OCI-LY7 (cell line): ENCODE measurements at places on chromosomes 12 and 14.

DNA sequence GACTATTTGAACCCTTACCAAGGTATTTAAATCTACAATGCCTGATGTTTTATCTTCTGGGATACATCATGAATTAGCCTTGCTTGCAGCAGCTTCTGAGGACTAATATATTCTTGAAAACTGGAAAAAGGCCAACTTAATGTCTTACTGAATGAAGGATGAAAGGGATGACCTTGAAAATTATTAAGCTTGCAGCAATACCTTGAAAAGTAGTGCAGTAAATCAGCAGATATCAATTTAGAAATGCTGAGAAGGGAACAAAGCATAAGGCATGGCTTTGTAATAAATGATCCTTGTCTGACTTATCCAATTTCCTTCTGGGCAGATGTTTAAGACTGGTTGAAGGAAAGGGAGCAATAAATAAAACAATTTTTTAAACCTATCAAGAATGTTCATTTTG, 37.3 kb upstream of the FERMT2 start:
- no peak for DNase-seq

DNA sequence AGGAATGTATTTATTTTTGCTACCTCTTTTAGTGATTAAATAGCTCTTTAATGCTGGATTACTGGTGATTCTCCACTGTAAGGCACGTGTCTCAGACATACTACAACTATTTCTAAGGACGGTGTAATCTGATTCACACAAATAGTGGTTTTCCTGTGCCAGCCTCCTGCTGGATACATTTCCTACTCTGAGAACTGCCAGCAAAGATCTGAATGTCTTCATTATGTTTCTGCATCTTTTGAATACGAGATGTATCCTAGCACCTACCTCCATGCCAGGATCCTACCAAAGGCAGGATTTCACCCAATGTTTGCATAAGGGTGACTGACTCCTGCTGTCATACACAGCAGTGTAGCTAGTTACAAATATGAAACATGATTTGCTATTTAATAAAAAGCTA, 120.6 kb downstream of the PRICKLE1 start:
- DNase-seq = peak; percentile 22

GRCh38 chr12:116024769-116025168, 252.7 kb downstream of the MED13L start:
- no peak for DNase-seq

DNA sequence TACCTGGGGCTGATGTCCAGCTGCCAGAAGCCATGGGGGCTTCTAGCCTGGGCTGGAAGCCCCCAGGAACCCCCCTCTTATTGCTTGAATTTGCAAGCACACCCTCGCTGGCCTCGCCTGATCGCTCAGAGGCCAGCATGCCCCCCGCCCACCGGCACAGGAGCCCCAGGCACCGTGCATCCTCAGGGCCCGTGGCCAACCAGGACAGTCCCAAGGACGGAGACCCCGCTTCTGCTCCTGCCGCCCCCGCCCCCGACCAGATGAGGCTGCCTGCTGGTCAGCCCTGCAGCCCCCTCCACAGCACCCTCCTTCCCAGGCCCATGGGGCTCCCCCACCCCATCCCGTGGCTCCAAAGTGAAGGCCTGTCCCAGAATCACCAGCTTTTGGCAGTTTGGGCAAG, 21.2 kb downstream of the RAB35 start:
- no peak for DNase-seq

DNA sequence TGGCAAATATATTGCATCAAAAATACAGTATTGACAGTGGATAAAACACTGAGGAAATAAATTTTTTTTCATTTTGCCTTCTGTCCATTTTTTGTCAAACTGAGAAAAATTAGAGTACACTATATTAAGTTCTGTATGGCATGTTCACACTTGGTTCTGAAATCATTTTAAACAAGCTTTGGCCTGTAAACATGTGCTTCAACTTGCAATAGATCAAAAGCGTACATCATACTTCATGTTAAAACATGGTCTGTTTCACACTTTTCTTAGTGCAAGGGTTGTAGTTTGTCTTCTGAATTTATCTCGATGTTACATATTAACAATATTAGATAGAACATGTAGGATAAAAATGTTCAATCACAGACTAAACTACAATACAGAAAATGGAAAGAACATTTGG, 208.0 kb downstream of the PCNX1 start:
- no peak for DNase-seq

GRCh38 chr14:56199095-56199981, 81.1 kb downstream of the PELI2 start:
- DNase-seq = no peak

- DNase-seq = no peak
Observed at GRCh38 chr14:20601522-20601921, 10.3 kb upstream of the RNASE12 start.

DNA sequence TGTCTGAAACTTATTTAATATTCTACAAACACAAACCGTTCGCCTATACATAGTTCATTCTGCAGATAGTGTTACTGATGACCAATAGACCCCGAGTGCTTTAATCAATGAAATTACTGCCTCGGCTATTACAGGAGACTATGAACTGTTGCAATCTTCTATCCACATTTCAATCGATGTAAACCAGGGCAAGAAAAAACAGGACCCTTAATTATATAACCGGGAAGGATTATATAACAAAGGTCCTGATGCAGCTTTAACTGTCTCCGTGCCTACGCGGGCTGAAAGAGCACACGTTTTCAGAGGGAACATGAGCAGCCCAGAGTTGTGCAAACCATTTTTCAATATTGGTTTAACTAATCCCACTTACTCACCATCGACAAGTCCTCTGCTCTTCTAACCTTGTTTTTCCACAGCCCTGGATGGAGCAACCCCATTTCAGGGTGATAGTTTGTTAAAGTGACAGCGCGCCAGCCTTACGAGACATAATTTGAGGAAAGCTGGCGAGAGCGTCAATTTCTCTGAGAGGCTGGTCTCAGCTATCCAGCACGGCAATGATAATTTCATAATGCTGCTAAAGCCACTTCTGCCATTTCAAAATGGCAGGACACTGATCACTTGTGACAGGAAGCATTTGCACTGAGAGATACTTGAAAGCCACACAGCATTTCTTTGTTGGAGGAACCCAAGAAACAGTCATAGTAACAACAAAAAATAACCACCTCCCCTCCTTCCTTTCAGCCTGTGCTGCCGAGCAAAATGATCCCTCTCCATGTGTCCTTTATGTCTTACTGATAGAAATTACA, 184.6 kb downstream of the FOXN3 start:
- DNase-seq = no peak

DNA sequence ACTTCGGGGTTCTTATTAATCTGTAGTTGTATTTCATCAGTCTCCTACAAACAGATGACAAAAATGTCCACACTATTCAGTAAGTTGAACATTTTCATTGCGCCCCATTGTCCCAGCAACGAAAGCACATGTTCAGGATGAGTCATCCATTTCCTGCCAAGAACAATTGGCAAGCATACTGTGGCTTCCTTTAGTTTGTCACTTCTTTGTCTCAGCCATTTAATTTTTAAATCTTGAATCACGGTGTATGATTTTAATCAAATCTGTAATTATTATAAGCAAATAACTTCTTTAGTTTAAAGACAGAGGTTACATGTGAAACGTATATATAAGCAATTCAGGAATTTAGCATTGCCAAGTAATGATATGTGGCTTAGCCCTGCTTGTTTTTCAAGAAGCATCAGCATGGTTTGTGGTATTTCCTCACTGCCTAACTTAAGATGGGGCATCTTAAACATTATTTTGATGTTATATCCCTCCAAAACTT, 211.3 kb upstream of the KRR1 start:
- peak; percentile 21 for DNase-seq

DNA sequence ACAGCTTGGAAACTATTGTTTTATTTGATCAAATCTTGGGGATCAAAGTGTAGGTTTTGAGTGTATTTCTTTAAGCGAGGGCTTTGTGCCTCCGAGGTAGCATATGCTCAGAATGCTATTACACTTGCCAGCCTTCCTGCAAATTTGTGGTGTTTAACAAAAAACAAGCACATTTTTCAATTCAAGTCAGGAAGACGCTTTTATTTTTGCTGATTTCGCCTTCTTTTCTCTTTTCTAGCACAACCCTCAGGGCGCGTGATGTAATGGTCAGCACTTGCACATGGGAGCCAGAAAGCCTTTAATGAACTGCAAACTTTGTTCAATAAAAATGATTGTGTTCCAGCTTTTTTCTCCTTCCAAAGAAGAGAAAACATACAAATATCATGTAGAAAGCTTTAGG, 466.5 kb downstream of the PRKD1 start:
- no peak for DNase-seq

- DNase-seq = no peak
Observed at GRCh38 chr14:102241147-102241546, 63.8 kb downstream of the MOK start.

GRCh38 chr12:52584156-52584682, 10.6 kb upstream of the KRT74 start:
- no peak for DNase-seq

- no peak for DNase-seq
Observed at GRCh38 chr12:65430571-65431306, 152.3 kb downstream of the MSRB3 start.

GRCh38 chr14:65943916-65944410, 531.4 kb downstream of the FUT8 start:
- no peak for DNase-seq

GRCh38 chr14:101933209-101933608, 31.2 kb upstream of the DYNC1H1 start:
- DNase-seq = no peak
